ENCODE measurements at places on chromosomes 12 and 14.
A peak's percentile ranks its signal among the peaks of the same experiment; 100 is the strongest.

DNA sequence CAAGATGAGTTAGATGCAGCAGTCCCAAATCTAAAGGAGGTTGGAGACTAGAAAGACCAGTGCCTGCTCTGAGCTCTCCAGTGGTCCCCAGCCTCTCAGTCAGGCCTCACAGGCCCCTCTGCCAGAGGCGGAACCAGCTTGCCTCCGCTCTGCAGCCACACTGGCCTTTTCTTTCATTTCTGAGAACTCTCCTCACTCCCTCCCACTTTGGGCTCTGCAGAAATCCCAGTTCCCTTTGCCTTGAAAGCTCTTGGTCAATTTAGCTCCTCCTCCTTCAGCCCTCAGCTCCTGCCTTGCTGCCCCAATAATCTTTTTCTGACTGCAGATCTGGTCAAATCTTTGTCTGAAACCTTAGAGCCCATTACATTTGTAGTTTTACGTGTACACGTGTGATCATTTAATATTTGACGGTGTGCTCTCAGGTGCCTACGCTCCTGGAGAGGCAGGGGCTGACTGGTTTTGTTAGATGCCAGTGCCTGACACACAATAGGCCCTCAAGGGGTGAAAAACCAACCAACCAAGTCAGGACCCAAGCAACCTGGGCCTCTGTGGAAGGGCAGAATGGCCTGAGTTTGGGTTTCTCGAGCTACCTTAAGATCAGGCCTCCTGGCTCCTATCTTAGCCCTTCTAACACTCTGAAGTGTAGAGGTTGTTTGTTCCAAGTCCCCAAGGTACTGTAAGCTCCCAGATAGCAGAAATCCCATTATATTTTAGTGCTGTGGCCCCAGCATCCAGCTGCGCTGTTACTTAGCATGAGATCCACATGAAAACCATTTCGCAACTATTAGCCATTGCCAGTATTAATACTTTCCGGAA lies 1.1 kb upstream of the NUDT4 start:
- peak; percentile 22 for DNase-seq

DNA sequence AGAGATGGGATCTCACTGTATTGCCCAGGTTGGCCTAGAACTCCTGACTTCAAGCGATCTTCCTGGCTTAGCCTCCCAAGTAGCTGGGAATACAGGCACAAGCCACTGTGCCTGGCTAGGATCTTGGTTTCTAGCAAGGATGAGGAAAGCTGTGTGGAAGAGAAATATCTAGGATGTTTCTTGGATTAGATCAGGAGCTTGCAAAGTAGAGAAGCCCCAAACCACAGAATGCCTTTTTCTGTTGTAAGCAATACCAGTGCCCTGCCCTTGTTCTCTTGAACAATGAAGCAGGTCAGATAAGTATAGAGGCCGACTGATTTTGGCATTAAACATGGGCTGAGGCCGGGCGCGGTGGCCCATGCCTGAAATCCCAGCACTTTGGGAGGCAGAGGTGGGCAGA lies 44.3 kb upstream of the STRN3 start:
- DNase-seq = no peak

DNA sequence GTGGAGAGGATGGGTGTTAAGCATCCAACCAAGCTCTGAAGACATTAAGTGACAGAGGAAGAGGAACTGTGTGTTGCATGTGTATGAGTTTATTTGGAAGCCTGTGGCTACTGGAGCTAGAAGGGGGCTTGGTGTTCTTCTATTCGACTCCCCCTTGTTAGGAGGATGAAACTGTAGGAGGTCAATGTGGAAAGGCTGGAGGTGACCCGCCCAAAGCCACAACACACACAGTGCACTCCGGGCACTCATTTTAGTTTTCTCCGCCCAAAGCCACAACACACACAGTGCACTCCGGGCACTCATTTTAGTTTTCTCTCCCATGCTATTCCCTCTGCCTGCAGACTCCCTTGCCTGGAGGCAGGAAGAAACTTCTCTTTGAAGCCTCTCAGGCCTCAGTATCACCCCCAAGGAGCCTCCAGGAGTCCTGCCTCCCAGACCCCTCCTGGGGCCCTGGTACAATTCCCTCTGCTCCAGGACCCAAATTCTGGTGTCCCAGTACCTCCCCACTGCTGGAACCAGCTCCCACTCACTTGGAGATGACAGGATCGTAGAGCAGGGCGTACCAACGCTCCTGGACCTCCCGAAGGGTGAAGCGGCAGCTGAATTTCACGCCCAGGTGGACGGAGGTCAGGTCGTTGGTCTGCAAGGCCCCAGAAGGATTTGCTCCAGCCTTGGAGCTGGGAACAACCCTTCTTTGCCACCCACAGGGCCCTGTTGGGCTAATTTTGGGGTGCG lies 3.8 kb downstream of the MCRS1 start:
- no peak for DNase-seq

GRCh38 chr14:24243336-24243836 lies 963 bp upstream of the TINF2 start:
- no peak for DNase-seq

DNA sequence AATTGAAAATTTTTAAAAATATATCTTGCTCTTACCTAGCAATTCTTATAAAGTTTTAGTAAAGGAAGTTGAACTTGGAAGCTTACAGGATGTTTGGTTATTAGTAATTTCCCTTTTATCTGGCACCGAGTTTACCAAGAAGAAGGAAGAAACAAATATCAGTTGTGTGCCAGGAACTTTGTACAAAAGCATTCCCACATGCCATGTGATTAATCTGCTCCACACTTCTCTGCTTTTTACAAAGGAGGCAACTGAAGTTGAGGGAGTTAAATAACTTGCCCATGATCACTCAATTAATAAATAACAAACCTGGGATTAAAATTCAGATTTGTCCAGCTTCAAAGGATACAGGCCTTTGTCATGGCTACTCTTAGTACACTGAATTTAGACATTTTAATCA lies 122.5 kb upstream of the BCAT1 start:
- DNase-seq = no peak

GRCh38 chr12:84660139-84660538 lies 252.5 kb downstream of the SLC6A15 start:
- DNase-seq = no peak

GRCh38 chr12:16600525-16600924 lies 5.4 kb downstream of the LMO3 start:
- DNase-seq = no peak

GRCh38 chr14:38083039-38083438 lies 124.7 kb upstream of the SSTR1 start:
- DNase-seq = no peak

DNA sequence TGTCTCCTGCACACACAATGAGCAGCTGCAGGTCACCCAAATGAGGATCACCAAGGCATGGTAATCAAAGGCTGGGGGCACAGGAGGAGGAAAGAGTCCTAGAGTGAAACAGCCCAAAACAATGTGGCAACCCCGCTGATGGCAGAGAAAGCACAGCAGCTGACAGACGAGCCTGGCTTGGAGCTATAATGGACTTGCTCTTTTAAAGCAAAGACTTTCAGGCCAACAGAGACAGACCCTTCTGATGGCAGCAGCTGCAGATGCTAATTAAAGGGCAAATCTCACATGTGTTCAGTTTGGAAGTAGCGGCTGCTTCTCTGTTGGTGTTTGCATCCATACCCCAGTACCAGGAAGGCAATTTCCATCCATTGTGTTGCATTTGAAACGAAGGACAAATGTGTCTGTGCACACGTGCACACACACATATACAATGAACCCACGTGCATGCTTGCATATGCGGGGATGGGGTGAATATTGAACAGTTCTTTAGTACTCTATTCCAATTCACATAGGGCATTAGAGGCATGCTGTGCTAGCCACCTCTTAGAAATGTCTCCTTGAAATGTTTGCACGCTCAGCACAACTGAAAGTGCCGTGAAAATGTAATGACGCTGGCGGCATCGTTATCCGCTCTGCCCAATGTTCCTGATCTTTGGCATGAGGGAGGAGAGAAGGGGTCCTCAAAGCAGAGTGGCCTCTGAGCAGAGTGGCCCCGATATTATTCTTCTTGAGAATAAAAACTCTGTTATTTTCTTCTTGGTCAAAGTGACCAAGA lies 38.1 kb downstream of the CIT start:
- DNase-seq = no peak

- peak; percentile 71 for DNase-seq
These were observed 228.5 kb downstream of the VRK1 start for GRCh38 chr14:97025722-97026121.

DNA sequence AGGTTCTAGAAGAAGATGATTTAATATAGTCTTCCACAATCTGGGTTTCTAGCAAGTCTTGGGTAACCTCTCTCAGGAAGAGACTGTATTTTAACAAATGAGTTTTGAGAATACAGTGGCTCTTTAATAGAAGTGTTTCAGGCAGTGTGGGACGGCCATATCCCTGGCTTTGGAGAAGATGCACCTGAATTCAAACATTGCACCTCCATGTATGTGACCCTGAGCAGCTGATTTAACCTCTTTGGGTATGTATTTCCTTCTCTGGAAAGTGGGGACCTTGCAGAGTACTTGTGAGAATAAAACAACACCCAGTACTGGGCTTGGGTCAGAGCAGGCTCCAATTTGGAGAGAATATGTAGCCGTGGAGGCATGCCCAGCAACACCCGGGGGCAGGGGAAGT lies 15.8 kb upstream of the VRK1 start:
- no peak for DNase-seq

DNA sequence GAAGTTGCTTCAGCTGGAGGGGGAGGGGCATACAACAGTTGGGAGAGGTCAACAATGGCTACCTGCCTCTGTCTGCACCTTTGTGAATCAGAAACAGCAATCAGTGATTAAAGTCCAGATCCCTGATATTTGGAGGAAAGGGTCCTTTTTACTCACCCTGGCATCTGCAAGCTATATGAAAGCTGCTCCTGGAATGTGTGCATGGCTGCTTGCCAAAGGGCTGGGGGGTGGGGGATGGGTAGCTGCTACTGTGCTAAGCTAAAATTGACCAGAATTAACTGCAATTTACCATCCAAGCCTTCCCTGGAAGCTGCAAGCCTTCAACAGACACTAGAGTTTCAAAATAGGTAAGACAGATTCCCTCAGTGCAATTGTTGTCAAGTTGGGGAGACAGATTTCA lies 13.5 kb upstream of the GTF2A1 start:
- DNase-seq = no peak

- no peak for DNase-seq
These were observed 114.4 kb downstream of the CACNA1C start for GRCh38 chr12:2167231-2167630.

GRCh38 chr14:65243766-65244442 lies 141.6 kb upstream of the MAX start:
- DNase-seq = no peak

DNA sequence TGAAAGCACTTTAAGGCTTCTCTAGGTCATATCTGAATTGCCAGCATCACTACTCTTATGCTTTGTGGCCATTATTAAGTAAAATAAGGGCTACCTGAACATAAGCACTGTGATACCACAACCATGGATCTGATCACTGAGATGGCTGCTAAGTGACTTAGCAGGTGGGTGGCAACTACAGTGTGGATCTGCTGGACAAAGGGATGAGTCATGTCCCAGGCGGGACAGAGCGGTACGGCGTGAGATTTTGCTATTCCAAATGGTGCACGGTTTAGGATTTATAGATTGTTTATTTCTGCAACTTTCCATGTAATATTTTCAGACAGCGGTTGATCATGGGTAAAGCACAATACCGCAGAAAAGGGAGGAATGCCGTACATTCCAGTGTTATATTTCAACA lies 39.4 kb downstream of the MLXIP start:
- no peak for DNase-seq

GRCh38 chr12:84502180-84502860 lies 410.3 kb downstream of the SLC6A15 start:
- no peak for DNase-seq

DNA sequence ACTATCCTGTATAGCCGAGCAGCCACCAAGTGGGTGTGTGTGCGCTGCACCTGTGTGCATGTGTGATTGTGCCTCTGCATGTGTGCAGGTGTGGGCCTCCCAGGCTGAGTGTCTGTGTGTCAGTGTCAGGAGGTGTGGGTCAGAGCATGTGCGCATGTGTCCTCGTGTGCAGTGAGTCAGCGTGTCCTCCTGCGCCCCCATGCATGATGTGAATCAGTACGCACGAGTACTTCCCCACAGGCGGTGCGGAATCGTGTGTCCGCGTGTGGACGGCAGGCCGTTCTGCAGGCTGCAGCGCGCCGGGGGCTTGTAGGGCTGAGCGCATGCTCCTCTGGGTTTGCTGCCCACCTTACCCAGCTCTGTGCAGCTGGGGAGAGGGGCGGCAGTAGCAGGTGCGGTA lies 34.2 kb downstream of the DTX1 start:
- no peak for DNase-seq

DNA sequence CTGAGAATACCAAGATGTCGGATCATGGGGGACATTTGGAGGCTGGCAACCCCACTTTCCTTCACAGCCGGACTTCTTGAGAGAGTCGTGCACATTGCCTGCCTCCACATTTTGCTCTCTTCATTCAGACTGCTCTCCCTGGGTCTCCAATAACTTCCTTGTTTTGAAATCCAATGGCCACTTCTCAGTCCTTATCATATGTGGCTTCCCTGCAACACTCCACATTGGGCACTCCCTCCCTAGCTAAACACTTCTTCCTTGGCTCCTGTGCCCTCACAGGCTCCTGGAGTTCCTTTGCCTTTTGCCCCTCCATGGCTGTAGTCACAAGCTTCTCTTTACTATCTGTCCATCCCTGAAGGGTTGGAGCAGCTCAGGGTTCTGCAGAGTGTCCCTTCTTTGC lies 30.1 kb downstream of the NPC2 start:
- no peak for DNase-seq

GRCh38 chr12:114903083-114903691 lies 219.2 kb upstream of the TBX3 start:
- no peak for DNase-seq

DNA sequence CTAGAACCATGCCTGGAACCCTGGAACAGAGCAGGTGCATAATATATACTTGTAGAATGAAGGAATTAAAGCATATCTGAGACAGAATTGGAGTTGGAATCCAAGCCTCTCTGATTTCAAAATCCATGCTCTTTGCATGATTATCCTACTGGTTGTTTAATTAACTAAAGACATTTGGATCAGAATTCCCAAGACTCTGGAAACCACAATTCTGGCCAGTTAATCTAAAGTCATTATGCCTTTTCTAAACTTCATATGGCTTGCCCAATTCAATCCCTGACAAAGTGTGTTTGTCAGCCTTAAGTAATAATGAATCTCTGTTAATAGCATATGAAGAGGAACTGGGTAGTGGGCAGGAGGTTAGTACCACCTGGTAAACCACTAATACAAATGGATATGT lies 422.6 kb downstream of the ATP23 start:
- no peak for DNase-seq

- DNase-seq = peak; percentile 87
These were observed 40.0 kb upstream of the SRSF5 start for GRCh38 chr14:69726761-69727511.

DNA sequence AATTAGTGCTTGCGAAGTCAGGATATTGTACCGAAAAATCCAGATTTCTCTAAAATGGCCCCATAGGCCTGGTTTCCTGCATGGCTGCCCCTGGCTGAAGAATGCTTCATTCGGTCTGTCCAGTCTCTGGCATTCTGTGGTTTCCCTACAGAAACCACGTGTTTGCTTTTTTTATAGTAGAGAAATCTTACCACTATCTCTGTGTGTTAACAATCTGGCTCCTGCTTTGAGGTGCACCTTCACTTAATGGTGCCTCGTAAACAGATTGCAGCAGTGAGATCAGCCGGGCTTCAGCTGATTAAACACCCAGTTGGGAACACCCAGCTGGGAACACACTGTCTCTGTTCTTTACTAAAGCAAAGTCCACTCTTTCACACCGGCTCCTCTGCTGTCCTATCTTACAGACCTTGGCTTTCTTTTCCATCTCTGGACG lies 6.7 kb upstream of the DNAAF2 start:
- no peak for DNase-seq
